ENCODE measurements at places on chromosomes 7 and 10.

DNA sequence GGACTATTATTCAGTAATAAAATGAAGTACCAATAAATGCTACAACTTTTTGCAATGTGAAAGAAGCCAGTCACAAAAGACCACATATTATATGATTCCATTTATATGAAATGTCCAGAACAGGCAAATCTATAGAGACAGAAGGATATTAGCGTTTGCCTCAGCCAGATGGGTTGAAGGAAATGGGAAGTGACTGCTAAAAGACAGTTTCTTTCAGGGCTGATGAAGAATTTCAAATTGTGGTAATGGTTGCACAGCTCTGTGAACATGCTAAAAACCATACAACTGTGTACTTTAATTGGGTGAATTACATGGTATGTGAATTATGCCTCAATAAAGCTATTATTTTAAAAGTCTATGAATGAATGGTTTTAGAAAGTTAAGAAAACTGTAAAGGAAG, 23.9 kb upstream of the REEP3 start:
- no peak for DNase-seq

DNA sequence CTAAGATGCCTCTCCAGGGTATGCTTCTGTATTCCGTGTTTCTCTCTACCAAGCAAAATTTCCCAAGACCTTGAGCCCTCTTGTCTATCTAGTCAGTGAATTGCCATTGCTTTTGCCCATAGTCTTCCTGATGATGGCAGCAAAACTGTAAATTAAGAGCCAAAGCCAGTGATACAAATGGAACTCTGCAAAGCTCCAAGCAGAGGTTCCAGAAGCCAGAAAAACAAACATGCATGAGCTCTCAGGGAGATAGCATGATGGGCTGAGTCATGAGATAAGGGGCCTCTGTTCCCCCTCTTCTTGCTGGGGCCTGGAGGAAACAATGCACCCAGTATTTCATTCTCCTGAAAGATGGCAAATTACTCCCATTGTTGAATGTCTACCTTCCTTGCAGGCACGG, 24.7 kb downstream of the LSMEM1 start:
- DNase-seq, result no peak

DNA sequence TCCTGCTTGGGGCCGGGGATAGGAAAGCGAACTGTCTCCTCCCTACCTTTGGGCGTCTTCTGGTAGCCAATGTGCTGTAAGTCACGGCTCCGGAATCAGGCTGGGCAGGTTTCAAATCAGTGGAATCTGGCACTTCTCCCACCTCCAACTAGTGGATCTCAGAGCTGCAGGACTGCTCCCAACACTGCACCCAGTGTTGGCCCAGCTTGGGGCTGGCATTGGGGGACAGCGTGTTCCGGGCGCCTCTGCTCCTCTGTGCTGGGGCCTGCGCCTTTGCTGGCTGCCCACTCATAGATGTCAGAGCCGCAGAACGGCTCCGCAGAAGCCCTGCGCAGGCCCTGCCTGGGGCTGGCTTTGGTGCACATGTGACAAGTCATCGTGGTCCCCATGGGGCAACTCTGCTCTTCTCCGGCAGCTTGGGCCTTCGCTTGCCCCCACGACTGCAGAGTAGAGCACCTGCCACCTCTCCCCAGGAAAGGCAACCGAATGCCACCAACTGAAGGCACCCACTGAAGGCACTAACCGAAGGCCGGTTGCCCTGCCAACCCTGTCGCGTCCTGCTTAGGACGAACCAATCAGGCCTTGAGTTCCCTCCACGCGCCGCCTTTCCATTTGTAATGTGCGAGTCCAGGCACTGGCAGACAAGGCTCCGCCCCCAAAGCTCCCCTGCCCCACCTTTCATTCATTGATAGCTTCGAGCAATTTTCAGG, 85.5 kb upstream of the ABI1 start:
- no peak for DNase-seq

- DNase-seq, result no peak
Observed at GRCh38 chr7:133409421-133409820, 156.5 kb downstream of the EXOC4 start.

DNA sequence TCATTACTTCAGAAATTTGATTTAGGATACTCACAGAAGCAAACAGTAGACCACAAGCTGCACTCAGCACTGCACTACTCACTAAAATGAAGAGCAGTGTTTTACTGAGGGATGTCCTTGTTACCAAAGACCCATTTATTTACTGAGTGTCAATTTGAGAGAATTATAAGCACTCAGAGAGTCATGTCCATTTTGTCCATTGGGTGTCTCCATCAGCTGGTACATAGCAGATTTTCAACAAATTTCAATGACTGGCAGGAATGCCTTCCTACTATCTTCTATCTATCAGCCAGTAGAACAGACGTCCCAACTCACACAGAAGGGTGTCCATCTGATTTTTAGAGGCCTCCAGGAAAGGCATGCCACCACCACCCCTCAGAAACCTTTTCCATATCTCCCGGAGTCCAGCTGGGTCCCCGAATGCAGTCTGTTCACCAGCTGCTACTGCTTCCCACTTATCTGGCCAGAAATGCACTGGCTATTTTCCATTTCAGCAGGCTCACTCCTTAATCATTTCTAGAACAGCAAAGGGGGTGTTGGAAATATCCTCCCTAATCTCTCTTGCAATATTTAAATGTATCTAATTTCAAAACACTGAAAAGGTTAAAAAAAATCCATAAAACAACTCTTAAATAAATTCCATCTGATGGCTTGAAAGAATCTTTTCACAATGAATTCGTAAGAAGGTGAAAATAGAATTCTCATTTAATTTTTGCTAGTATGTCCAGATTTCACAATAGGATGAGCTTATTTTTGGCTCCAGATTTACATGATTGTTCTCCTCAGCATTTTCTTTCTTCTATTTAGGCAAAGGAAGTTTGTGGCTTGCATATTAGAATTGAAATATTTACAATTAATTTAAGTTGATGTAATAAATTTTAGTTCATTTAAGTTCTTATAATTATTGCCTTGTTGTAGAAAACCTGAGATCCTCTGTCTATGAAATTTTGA, 1164.0 kb upstream of the CELF2 start:
- DNase-seq, result no peak

DNA sequence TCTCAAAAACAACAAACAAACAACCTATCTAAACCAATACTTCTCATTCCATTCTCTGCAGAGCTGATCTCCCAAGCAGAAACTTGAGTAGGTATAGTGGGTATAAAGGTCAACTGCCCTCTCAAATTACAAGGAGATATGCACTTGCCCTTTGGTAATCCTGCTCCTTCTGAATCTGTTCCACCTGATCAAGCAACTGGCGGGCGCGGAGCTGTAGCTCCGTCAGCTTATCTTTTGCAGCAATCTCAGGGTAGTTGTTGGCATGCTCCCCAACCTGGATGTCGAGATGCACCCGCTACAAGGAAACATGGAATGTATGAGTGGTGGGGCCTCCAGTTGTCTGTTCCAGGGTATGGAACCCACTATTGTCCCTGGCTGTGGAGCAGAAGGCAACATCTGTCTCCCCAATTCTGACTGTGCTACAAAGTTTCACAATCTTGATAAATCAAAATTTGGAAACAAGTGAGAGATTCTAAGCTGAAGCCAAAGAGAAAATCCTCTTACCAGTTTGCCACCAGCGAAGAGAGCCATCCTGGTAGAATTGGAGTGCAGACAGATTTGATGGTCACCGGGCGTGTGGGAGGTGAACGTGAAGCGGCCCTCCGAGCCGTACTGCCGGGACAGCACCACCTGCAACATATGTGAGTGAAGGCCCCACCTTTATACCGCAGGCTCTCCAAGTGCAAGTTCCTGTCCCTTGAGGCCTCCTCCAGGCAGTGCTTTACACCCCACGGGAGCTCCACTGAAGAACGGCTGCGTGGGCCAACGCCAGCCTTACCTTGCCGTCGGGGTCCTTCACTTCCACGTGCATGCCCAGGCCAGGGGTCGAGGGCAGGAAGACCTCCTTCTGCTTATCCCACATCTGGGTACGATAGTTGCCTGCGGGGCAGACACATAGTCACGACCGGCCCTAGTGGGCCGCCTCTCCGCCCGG, 819 bp downstream of the TMED4 start:
- peak; percentile 11 for DNase-seq

DNA sequence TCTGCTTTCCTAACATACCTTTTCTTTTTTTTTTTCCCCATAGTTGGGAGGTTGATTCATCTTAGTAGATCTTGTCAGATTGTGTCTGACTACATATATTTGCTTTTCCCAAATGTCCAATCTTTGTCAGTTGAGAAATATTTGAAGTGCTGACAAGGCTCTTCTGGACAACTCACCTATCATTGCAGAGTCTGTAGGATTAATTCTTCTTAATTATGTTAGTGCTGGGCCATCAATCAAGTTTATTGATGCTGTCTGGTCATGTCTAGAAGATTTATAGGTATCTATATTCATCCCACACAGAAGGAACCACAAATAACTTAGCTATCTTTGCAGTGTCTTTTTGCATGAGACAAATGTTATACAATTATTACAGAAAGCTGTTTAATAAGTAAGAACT, 310.6 kb downstream of the ACTR3B start:
- DNase-seq, result no peak

GRCh38 chr7:94908323-94909178, 1.2 kb downstream of the PPP1R9A start:
- DNase-seq, result no peak

DNA sequence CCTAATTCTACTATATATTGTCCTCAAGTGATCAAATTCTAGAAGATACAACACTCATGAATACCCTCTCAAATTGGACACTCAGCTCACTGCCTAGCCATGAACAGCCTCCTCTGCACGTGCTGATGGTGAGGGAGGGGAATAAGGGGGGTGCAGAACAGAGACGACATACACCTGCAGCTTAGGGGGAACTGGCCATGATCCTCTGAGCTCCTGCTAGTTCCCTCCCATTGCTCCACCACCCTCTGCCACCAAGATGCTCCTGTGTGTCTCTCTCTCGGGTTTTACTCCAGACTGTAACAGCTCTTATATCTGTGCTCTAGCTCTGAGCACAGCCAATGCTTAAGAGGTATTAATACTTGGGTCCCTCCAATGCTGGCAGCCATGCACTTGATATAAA, 70.7 kb downstream of the VOPP1 start:
- no peak for DNase-seq

Measured in activated T-helper 1 cell treated with Interleukin-2 at 50 U/mL for 16 hours (primary cell).